Glutamatergic neuron (in vitro differentiated cells): ENCODE measurements at places on chromosomes 1 and 21. TPM values are rescaled to one million over a fixed set of nuclear protein-coding genes. Genes with fewer than 3 reads are reported as not detected.

DNA sequence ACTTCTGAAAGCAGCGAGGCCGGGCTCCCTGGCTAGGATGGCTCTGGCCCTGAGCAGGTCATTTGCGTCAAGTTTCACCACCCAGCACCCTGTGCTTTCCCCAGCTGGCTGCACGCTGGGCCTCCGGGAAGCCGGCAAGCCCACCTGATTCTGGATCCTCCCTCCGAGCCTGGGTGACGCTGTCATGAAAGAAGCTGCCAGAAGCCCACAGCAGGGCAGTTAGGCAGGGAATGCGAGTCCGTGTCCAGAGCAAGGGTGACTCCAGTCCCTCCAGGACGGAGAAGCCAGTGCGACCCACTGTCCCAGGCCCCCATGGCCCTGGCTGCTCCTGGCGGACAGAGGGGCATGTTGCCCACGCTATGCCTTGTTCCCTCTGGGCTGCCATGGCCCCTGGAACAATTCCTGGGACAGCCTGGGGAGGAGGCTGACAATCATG lies 44.4 kb upstream of the PCBP3 start:
- no peak for DNase-seq

DNA sequence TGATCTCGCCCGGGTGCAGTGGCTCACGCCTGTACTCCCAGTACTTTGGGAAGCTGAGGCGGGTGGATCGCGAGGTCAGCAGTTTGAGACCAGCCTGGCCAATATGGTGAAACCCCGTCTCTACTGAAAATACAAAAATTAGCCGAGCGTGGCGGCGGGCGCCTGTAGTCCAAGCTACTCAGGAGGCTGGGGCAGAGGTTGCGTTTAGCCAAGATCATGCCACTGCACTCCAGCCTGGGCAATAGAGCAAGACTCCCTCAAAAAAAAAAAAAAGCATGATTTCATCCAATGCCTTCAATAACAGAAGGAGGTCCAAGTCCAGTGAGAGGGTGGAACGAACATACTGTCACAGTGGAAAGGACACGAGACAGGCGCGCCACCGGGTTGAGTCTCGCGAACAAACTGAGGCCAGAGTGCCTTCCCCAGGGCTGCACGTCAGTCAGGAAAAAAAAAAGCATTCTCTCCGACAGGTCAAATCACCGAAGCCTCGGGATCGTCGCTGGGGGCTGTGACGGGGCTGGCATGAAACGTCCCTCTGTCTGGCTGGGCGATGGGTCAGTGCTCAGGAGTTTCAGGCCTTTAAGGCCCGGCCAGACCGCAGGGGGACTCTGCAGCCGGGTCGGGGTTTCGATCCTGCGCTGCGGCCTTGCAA lies 8.4 kb upstream of the CROCC start:
- DNase-seq = no peak

DNA sequence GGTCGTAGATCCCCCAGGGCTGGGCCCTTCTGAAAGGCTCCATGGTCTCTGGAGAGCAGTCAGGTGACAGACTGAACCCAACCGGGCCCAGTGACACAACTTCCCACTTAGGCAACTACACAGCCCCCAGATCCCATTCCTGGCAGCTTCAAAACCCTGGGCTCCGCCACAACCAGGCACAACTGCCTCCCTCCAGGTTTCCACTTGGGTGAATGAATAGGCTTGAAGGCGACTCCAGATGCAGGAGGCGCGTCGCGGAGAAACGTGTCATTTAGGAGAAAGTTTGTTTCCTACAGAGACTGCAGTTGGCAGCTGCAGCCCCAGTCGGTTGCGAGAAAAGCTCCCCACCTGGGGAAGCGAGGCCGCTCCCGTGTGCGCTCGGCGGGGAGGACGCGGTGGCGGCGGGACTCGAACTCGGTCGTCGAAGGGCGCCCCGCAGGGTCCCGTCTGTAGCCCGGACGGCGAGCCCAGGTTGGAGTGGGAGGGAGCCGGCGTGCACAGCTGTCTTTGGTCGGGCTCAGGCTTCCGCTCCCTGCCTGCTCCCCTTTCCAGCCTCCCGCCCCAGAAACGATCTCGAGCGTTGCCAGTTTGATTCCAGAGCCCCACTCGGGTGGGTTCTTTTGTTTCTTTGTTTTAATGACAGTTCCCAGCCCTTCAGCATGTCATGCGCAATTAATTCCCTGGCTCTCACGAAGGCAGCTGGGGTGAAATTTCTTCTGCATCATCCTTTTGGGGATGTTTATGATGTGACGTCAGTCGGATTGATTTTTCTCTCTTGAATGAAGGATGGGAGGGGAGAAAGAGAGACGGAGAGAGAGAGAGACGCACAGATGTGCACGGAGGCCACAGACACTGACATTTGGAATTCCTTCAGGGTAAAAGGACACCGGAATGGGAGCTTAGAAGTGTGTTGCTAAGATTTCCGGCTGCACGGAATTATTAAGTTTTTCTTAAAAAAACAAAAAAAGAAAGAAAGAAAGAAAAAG lies 862 bp upstream of the SGIP1 start:
- peak; percentile 57 for DNase-seq

GRCh38 chr1:213281640-213282301 lies 230.7 kb downstream of the RPS6KC1 start:
- no peak for DNase-seq

DNA sequence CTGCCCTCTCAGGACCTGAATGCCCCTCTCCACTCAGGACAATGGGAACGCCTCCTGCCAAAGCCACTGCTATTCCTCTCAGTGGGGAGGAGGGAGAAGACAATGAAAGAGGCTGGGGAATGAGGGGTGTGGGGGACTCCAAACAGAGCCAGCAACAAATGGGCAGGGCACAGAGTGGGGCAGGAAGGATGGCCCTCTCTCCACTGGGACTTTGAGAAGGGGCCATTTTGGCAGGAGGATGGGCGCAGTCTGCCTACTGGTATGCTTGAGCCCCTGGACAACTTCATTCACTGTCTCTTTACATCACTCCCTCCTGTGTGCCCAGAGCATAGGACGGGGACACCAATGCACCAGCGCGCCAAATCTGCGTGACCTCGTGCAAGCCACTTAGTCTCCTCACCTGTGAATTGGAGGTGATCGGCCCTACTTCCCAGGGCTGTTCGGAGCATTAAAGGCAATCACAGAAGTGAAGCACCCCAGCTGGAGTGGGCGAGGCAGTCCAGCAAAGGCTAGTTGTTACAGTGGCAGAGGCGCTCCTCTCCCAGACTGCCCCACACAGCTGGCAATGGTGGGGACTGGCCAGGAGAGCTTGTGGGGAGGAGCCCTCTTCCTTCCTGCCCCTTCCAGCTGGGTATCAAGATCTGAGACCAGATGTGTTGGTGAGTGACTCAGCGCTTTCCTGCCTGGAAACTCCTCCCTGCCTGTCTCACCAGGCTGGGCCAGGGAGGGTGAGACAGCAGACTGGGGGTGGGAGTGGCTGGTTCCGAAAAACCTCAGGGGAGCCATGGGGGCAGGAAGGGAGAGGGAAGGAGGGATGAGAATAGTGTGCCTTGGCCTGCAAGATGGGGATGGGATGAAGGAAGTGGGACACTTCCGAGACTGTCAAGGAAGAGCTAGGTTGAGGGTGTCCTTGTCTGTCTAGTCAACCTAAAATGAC lies 22.4 kb upstream of the SYNC start:
- no peak for DNase-seq

- DNase-seq = peak; percentile 86
Observed at GRCh38 chr1:211514030-211514754, 22.2 kb upstream of the RD3 start.

DNA sequence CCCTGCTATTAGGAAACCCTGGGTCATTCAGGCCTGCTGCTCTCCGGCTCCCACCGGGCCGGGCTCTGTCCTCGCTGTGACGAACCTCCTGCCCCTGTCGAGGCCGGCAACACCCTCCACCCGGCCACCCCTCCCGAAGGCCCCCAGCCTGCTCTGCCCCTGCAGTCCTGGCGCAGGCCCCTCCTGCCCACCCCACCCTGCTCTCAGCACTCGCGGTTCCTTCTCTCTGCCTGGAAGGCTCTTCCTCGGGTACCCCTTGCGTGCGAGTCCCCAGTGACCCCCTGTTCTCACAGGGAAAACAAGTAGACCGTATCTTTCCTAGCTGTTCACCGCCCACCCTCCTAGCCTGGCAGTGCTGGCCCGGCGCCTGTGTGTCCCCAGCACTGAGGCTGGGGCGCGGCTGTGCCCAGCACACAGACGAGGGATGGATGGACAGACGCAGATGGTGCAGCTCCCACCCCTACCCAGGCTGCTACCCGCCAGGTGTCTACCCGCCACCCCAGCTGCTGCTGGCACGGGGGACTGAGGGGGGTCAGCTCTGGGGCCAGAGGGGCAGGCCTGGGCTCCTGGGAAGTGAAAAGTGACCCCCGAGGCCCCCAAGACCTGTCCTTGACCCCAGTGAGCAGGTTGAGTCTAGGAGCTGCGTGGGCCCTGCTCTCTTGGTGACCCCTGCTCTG lies 3.1 kb upstream of the VWA1 start:
- no peak for DNase-seq

DNA sequence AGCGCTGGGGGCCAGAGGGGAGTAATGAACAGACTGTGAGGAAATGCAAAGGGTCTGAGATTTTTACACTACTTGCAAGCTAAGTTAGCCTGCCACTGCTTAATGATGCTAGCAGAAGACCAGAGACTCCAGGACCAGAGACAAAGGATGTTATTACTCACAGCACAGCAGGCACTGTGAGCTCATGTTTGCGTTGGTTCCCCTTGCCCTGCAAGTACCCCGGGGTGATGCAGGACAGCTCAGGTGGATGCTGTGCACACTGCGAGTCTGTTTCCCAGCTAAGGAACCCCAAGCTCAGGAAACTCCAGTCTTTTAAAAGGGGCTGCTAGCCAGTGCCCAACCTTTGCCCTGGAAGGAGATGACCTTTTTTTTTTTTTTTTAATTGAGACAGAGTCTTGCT lies 1.2 kb downstream of the FHAD1 start:
- DNase-seq = no peak

DNA sequence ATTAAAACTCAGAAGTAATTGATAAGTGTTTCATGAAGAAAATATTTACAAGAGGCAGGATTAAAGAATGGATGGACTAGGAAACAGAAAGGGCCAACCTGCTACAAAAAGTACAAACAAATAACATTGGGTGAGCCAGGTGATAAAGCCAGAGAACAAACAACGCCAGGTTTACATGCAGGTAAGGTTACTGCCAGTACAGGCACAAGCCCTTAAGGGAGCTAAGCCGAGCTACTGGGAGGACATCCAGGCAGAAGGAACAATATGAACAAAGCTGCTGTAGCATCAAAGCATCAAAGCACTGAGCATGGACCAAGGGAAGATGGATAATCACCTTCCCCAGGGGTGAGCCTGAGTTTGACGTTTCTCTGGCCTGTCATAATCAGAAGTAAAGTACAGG lies 380.7 kb downstream of the SEC16B start:
- no peak for DNase-seq

GRCh38 chr1:58971629-58972140 lies 187.8 kb upstream of the JUN start:
- DNase-seq = no peak

DNA sequence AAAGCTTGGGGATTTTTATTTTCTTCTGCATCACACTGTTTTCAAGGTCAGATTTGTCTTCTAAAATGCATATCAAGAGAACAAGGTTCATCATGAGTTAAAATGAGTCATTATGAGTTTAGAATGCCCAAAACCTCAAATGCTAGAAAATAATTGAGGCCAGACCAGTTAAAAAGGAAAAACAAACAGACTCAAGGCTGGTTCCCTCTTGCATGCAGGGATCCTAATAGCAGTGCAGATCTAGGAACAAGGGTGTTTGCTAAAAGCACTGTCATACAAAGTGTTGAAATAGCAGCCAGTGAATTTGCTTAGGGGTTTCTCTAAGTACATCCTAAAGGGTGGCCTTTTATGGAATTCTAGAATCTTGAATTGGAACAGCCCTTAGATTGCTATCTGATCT lies 15.3 kb downstream of the BEND5 start:
- no peak for DNase-seq

DNA sequence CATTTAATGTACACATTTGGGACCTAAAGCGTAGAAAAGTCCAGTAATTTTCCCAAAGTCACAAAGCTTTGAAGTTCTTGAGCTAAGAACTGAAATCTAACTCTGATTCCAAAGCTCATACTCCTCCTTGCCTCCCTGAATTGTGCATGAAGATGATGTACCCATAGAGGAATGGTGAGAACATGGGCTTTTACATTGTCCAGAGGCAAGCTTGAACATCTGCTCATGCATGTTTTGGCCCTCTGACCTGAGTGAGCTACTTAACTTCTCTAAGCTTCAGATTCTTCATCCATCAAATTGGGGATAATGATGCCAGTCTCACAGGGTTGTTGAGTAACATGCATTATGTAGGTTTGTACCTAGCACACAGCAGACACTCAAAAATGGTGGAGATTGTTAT lies 258.4 kb upstream of the HOOK1 start:
- no peak for DNase-seq

GRCh38 chr1:151054971-151055547 lies 4.4 kb downstream of the CDC42SE1 start:
- no peak for DNase-seq

DNA sequence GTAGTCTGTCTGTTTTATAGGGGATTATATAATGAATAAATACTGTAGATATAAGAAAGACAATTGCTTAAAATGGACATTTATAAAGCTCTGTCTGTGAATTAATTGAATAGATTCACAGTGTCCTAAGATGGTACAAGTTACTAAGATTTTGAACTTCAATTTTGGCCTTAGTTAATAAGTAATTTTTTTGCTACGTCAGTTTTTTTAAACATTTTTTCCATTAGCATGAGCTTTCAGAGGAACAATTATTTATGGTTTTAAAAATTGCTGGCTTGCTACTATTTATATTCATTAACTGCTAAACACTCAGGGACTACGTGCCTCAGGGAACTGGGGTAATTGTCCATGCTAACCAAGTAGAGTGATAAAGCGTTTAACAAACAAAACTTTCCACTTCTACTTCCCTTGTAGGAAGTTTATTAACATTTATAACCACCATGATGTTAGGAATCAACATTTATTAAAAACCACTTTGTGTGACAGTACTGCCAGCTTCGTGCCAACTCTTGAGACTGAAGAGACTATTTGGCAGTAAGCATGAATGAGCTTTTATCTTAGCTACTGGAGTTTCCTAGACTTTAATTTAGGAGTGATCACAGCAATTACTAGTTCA lies 65.4 kb upstream of the PTGS2 start:
- no peak for DNase-seq

DNA sequence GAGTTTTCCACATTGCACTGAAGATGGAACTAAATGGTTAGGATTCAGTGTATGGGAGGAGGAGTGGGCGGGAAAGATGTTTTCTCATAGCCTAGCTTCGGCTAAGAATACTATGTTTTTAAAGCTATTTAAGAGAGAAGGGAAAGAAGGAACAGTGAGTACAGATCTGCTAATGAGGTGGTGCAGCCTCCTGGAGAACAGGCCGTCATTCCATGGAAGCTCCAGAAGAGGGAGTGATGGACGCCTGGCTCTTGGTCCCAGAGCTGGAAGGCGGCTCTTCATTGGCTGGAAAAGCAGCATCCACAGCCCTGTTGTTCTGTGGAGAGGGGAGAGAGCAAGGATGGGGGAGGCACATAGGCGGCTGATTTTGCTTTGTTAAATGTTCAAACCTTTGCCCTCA lies 6.9 kb downstream of the CAMK1G start:
- peak; percentile 59 for DNase-seq

- DNase-seq = no peak
Observed at GRCh38 chr1:73411479-73411878, 786.5 kb downstream of the LRRIQ3 start.

ESRRG gene
- 9.0 TPM for total RNA-seq

CFHR3 gene
- total RNA-seq = not detected
